Trophoblast cell (in vitro differentiated cells and primary cell): ENCODE measurements at places on chromosomes 5 and 9.

- no peak for DNase-seq
Observed at GRCh38 chr9:121439711-121440664, 59.7 kb downstream of the GGTA1 start.

DNA sequence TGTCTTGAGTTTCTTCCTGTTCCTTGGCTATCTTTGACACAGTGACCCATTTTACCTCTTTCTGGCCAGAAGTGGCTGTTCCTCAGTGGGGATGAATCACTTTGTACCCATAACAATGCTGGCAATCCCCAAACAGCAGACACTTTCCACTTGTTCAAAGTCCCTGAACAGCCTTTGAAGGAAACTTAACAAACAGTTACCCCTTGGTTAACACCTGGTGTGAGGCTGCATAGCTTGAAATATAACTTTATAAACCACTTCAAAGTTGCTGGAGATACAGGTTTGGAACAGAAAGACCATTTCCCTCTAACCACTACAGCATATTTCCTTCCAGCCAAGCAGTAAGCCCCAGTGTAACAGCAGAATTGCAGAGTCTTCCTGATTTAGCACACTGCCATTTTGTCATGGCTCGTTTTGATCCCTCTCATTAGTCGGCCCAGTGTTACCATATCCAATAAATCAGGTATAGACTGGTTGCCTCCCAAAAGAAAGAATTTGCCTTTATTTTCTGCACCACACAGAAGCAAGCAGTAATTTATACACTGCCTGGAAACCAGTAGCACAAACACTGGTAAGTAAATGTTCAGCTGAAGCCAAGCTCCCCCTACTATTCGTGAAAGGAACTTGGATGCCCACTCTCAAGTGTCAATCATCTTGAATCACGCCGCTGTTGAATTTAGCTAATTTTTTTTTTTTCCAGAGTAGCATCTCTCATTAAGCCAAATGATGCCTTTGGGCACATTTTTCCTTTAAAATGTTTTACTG, 225.9 kb downstream of the PIK3R1 start:
- DNase-seq, result no peak

DNA sequence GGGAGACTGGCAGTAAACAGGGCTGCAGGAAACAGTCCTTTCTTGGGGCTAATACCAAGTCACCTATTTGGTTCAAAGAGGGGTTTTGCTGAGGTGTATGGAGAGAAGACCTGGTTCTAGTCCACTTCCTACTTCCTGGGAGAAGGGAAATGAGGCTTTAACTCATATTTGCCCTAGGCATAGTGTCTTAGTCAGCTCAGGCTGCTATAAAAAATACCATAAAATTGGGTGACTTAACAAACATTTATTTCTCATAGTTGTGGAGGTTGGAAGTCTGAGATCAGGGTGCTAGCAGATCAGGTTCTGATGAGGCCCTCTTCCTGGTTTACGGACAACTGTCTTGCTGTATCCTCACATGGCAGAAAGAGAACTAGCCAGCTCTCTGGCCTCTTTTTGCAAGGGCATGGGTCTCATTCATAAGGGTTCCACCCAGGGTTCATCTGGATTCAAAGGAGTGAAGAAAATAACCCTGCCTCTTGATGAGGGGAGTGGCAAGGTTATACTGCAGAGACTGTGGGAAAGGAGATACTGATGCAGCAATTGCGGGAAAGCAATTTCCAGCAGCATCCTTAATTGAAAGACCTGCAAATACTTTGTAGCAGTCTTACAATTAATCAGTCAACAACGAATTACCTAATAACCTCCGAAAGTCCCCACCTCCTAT, 40.5 kb downstream of the ANKDD1B start:
- DNase-seq, result no peak

DNA sequence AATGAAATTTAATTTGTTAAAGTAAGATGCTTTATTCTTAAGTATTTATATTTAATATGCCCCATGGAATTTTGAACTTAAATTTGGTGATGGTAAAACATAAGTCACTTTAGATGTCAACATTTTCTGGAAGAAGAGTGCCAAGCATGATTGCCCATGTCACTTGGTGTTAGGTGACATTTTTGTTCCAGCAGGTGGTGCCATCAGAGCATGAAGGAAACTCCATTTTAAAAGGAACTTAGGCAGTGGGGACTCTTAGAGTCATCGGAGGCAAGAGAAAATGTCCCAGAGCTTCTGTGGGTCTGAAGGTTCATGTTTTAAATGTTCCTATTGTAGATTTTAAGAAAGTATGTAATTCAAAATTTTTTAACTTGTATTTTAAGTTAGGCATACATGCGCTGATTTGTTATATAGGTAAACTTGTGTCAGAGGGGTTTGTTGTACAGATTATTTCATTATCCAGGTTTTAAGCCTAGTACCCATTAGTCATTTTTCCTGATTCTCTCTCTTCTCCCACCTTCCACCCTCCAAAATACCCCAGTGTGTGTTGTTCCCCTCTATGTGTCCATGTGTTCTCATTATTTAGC, 789.3 kb downstream of the SEMA5A start:
- DNase-seq, result no peak

DNA sequence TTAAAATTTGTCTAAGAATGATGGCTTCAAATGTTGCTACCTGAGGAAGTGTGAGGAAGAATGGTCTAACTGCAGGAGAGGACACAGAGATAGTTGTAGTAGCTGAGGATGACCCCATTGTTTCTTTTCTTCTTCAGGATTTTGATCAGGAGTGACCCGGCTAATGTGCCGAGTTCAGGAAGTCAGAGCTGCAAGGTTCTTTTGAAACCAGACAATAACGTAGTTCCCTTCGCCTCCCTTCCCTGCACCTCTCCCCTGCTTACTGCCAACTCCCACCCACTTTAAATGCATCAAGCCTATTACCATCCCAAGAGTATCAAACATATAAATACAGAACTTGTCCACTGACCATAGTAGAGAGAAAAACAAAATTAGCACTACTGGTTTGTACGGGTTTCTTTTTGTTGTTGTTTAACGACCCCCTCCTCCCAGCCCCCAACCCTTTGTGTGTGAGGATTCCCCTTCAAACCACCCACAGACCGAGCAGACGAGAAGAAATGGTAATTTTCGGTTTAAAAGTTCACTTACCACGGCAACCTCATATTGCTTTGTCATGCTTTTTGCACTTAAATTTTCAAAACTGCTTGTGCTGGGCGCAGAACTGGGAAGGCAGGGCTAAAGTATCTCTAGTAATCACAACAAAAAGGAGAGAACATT, 23.5 kb upstream of the ELAVL2 start:
- DNase-seq, result no peak

DNA sequence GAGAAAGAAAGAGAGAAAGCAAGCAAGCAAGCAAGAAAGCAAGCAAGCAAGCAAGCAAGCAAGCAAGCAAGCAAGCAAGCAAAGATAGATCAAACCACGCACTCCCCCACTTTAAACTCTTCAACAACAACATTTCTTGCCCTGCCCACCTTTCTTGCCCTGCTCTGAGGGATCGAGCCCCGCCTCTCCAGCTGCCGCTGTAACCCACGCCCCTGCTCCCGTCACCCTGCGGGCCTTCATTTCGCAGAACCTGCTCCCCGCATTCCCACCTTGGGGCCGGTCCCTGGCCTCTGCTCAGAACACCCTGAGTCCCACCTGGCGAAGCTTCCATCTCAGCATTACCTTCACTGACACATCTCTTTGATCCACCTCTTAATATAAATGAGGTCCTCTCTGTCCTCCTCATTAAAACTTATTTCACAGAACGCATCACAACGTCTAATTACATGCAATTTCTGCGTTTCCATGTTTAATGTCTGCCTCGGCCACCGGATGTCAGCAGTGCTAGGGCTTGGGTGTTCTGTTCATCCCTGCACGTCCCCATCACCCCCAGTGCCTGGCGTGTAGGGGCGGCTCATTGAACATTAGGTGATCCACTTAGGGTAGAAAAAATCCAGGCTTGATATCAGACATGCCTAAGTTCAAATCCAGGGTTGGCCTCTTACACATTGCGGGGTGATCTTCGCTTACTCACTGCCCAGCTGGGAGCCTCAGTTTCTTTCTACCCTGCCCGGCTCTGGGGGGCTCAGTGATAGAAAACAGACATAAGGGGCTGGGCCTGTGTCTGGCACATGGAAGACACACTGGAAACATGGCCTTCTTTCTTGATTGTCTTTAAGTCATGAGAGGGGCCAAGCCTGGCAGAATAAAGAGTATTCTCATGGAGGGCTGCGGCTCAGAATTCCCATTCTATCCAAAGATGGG, 187.6 kb downstream of the DAB2IP start:
- no peak for DNase-seq

DNA sequence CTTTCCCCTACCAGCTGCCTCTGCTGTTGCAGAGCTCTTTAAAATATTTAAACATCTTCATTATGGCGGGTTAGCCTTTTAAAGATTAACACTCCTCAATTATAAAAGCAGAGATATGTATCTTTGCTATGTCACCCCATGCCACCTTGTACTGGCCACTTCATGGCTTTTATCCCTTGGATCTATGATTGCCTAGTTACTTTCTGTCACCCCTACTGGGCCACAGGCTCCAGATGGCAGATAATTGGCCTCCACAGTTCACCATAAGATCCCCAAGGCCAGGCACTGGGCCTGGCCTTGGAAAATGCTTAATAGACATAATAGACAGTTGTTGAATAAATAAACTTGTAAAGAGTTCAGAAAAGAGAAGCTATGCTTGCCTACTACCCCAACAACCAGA, 142.0 kb upstream of the SHB start:
- DNase-seq, result no peak

DNA sequence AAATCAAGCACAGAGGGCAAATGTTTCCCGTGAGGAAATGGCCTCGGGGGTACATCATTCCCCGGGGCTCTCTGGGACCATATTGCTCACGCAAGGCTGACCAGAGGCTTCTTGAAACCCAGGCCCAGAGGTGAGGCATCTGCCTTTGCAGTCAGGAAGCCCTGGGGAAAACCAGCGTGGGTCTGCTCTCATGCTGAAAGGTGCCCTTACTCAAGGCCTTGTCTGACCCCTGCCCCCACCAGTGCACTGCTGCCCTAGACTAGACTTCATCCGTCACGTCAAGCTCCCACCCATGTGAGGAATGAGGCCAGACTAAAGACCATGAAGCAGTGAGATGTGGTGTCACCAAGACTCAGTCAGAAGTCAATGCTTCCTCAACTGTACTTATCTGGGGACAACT, 66.1 kb downstream of the PAX5 start:
- no peak for DNase-seq

GRCh38 chr5:62115014-62115413, 191.0 kb upstream of the KIF2A start:
- DNase-seq, result no peak

GRCh38 chr5:18043344-18043743, 409.1 kb downstream of the TAF11L14 start:
- DNase-seq, result no peak

DNA sequence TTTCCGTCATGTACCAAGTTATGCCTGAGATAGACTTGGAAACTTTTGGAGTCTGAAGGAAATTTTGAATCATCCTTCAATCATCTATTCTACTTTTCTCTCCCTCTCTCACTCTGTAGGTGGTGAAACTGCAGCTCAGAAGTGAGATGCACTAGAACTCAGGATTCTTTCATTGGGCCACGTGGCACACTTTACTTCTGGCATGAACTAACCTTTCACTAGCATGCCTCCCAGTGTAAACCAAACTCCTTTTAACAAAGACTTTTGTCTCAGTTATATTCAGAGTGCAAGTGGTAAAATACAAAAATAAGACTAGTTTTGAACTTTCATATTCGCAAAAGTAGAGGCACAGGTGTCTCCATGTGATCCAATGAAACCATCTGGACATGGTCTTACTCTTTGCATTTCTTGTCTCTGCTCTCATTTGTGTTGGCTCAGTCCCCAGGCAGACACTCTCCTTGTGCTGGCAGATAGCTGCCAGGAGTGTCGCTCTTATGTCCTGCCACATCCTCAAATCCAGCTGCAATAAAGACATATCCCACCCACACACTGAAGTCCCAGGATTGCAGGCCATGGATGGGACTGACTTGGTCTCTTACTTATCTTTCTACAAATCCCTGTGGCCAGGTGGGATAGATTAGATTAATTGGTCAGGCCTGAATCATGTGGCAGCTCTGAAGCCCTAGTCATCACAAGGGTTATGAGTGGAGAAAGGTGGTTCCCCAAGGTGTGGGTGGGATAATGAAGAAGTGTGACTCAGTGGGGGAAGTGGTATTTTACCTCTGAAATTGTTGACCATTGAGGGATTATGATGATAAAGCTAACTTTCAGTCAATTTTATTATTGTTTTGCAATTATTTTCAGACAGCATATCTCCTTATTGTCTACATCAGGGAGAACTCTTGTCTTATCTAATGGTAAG, 267.5 kb downstream of the GABRB2 start:
- DNase-seq, result no peak

- DNase-seq, result no peak
Observed at GRCh38 chr5:19565466-19565865, 422.5 kb downstream of the CDH18 start.

GRCh38 chr9:125538092-125538473, 168.9 kb downstream of the MAPKAP1 start:
- DNase-seq, result peak; percentile 88

DNA sequence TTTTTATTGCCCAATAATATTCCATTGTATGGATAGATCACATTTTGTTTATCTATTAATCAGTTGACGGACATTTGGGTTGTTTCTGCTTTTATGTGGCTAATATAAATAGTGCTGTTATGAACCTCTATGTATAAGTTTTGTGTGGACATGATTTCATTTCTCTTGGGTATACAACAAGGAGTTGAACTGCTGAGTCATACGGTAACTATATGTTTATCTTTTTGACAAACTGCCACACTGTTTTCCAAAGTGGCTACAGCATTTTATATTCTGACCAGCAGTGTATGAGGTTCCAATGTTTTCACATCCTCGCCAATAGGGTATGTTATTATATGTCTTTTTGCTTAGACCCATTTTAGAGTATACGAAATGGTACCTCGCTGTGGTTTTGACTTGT, 264.3 kb downstream of the RFX3 start:
- no peak for DNase-seq

- no peak for DNase-seq
Observed at GRCh38 chr9:111167341-111167740, 129.1 kb upstream of the LPAR1 start.

DNA sequence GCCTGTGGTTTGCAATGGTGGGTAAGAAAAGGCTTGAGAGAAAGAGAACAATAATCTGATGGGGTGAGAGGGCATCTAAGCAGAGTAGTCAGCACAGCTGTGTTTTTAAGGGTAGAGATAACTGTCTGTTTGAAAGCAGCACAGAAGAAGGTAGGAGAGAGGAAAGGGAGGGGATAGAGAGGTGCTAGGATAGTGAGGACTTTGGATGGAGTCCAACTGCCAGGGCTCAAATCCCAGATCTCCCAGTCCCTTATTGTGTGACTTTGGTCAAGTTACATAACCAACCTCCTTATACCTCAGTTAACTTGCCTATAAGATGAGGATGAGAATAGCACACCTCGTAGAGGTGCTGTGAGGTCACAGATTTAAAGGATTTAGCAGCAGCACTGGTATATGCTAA, 55.6 kb downstream of the GPR21 start:
- DNase-seq, result no peak

GRCh38 chr5:31366941-31367340, 165.0 kb downstream of the DROSHA start:
- no peak for DNase-seq
